Activated T-cell treated with anti-CD3 and anti-CD28 coated beads, Interleukin-2, amount 50 U/mL, for 4 hours (primary cell): ENCODE measurements at places on chromosomes 1 and 21.

- DNase-seq: no peak
Observed at GRCh38 chr1:86239894-86240293, 83.3 kb upstream of the COL24A1 start.

GRCh38 chr1:237043846-237044636 is 2.1 kb downstream of the RYR2 start:
- DNase-seq: no peak

DNA sequence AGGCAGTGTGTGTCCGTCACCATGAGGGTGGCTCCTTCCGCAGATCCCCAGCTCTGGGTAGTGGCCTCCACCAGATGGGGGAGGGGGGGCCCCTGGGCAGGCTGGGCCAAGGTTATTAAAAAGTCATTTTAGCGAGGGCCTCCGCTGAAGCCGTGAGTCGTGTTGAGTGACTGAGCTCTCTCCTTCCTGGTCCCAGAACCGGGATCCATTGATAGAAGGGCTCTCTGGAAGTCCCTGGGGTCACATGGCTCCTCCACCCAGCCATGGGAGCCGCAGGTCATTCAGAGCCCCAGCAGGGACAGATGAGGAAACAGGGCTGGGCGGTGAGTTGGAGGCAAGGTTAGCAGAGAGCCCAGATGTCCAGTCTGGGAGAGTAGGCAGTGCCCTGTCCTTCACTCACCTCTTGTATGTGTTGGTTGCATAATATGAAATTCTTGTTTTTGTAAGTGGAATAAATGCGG is 12.9 kb downstream of the MIIP start:
- no peak for DNase-seq

GRCh38 chr1:95229037-95229436 is 5.0 kb upstream of the RWDD3 start:
- DNase-seq: no peak

DNA sequence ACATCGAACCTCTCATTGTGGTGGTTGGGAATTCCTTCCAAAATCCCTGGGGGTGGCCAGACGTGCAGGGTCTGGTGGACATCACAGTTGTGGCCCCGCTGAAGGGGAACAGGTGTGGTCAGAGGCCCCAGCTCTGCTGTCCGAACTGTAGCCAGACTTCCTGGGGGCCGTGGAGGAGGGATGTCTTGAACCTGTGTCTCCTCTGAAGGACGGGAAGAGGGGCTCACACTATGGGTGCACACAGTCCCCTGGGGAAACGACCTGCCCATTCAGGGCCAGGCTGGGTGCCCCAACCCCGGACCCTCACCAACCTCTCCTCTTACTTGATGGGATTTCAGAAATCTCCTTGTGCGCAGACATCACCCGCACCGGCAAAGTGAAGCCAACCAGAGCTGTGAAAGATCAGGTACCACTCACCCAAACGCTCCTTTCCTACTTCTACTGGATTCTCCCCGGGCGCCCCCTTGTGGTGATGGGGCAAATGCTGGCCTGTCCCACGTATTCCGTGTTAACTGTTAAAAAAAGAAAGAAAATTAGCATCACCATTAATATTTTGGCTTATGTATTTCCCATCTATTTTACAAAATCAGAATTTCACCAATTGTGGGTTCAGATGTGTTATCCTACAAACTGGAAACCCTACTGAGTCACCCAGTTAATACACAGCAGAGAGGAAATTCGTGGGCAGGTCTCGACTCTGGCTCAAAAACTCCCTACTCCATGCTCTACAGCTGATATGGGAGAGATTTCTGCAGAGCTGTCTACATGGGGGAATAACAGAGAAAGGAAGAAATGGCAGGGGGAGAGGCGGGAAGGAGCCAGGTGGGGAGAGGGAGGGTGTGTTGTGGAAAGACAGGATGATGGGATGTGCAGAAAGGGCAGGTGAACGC is 28.1 kb downstream of the PADI4 start:
- peak; percentile 53 for DNase-seq

GRCh38 chr1:216356945-216357344 is 66.3 kb downstream of the USH2A start:
- no peak for DNase-seq

- no peak for DNase-seq
Observed at GRCh38 chr1:77170687-77171086, 48.5 kb downstream of the PIGK start.

DNA sequence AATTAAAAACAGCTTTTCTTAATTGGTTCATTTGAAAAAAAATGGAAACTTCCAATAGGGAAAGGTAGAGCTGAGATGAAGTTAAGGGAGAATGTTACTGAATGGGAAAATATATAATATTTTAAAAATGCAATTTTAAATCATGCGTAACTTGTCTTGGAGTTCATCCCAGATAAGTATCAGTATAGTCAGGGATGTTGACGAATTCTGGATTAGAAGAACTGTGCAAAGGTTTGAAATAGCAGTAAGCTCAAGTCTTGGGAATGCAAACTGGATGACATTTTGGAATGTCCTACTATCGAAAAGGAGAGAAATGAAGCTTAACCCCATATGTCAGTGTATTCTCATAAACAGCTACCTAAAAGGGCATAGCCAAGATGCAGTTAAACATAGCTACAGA is 4.0 kb upstream of the ST6GALNAC3 start:
- no peak for DNase-seq

DNA sequence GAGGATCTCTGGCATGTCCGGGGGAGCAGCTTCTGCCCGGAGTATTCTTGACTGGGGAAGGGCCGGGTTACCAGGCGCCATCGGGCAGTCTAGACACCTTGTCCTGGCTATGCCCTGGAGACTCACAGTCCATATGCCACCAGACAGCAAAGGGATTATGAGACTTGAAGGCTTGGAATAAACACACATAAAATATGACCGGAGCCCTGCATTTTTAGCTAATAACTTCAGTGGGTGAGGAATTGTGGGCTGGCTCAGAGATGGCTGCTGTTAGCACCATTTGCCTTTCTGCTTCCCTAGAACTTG is 15.5 kb downstream of the NTPCR start:
- DNase-seq: no peak

- DNase-seq: no peak
Observed at GRCh38 chr21:38913120-38913892, 107.6 kb downstream of the ETS2 start.

- DNase-seq: no peak
Observed at GRCh38 chr1:61757950-61758349, 15.7 kb downstream of the PATJ start.
